ENCODE measurements at places on chromosomes 5 and 9. TPM values are rescaled to one million over a fixed set of nuclear protein-coding genes. Genes with fewer than 3 reads are reported as not detected.

GRCh38 chr5:30040488-30041118, 1152.9 kb upstream of the CDH6 start:
- no peak for DNase-seq

DNA sequence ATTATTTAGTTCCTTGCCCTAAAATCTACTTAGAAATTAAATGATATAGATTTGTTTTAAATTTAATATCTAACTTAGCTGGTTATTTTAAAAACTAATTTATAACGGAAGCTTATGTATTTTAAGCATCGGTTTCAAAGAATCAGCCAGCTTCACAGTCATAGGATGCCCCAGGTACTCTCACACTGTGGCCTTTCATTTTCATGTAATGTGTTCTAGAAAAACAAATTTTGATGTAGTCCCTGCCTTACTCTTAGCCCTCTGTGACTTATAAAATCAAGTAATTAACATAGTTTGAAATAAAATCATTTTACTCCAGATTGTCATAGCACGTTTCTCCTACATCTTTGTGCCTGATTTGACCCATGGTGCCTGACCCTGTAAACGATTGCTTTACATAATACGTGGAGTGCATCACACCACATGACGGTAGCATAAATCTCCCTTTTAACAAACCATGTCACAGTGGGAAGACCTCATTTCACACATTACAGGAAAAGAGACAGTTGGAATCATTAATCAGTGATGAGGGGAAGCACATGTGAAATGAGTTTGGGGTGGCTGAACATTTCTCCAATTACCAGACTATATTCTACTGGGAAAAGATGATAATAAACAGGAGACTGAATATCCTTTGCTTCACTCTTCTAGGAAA, 731.5 kb upstream of the CDH9 start:
- no peak for DNase-seq

GRCh38 chr5:42566652-42567295, 143.5 kb downstream of the GHR start:
- no peak for DNase-seq

DNA sequence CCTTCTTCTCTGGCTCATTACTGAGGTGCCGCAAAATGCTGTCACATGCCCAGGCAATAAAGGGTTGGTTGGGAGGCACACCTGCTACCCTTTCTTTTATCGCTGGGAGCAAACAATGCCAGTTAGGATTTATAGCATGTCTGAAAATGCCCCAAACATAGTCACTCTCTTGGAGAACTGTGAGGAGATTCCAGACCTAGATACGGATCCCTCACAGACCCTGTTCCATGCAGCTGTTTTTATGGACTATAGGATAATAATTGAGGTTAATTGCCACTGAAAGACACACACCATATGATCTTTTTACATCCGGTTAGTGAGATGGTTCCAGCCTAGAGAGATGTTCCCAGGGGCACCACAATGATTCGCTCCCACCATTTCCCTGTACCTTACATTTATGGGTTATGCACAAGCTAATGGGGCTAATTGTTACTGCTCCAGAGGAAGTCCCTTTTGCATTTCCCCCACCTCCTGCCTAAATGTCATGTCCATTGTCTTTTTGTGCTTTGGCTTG, 318.1 kb downstream of the PIK3R1 start:
- no peak for DNase-seq

- no peak for DNase-seq
Measured at GRCh38 chr5:103867857-103868598, 305.4 kb upstream of the NUDT12 start.

DNA sequence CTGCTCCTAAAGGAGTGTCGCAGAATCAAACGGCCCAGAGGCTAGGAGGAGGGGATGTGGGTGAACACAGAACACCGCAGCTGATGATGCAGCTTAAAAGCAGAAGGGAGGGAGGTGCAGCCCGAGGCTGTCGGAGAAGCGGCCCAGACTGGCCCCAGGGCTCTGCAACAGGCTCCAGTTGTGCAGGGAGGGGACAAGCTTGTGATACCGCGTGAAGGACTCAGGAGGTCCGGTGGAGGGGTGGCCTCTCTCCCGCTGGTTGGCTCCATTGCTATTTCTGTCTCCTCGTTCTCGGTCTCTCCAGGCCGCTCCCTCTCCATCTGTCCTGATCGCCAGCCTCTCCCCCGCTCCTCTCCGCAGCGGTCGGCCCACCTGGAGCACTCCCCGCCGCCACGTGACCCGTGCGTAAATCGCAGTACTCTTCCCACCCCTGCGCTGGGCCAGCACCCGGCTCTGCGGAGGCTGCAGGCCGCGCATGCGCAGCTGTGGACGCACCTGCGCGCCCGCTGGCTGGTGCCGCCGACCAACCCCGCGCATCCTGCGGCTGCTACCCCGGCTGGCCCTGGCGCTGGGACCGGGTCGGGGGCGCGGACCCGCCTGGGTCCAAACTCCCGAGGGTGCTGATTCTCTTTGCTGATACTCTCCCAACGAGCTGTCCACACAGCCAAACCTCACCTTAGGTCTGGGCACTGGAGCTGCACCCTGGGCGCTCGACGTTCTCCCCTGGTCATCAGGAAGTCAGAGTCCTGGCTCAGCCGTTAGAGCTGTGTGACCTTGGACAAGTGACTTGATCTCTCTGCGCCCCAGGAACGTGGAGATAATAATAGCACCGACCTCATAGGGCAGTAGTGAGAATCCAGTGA, 3.7 kb upstream of the STXBP1 start:
- DNase-seq: peak; percentile 59

The KIF4B gene
- polyA plus RNA-seq: not detected
